ENCODE measurements at places on chromosomes 2 and 18.

DNA sequence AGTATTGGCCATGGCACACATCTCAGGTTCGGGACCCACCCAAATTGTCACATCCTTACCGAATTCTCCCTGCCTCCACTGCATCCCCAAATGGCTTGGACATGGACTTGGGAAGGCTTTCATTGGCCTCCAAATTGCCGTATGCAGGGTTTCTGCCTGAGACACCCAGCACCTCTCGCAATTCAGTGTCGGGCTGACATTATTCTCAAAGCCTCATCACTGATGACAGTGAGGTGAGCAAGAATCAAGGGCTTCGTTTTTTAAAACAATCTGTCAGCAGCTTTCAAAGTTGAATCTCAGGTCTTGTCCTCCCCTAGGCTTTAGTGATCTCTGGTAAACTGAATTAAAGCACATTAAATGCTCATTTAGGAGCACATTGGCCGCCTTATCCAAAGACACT, 29.5 kb upstream of the TGFA start:
- no peak for DNase-seq

GRCh38 chr18:25075783-25076182, 276.2 kb downstream of the ZNF521 start:
- no peak for DNase-seq

DNA sequence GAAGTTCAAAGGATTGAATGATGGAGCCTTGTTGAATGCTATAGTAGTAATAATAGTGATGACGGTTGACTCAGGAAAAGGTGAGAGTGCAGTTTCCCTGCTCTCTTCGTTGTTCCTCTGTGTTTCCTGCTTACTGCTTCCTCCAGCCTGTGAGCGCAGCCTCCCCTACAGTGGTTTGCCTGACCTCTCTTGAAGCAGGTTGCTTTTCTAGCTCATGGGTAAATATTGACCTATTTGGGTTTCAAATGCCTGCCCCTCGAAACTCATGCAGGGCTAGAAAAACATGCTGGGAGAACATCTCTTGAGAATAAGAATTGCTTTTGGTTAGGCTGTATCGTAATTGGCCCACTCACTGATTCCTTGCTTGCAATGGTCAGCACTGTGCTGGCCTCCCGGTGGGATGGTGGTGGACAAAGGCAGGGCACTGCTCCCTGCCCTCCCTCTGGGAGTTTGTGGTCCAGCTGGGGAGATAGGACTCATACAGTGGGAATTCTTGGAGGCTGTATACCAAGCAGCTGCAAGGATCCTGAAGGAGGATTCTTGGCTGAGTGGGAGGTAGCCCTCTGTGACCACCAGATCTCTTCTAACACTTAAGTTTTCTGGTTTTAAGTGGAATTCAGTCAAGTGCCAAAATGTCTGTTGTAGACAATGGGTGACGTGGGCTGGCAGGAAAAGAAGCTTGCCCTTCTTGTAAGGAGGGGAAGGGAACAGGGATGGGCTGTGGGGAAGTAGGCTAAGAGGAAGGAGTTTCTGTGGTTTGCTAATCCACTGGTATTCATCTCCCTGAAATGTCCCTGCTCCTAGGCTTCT, 5.4 kb upstream of the RNF181 start:
- peak; percentile 50 for DNase-seq

- DNase-seq = no peak
Observed at GRCh38 chr2:231319867-231320266, 75.6 kb upstream of the B3GNT7 start.

GRCh38 chr2:124894199-124894598, 869.1 kb downstream of the CNTNAP5 start:
- no peak for DNase-seq

DNA sequence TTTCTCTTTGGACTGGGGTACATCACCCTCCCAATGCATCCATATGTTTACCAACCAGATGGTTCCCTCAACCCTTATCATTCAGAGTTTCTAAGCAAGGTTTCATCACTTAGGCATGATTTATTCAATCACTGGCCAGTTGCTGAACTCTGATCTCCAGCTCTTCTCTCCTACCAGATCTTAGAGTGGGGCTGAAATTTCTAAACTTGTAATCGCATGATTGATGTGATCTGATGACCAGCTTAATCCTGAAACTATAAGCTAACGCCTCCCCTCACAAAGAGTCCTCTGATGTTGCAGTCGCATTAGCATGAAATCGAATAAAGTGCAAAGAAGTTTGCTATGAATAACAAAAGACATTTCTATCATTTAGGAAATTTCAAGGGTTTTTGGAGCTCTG, 1082.0 kb downstream of the DPP10 start:
- no peak for DNase-seq

GRCh38 chr2:95314964-95315611, 17.9 kb downstream of the KCNIP3 start:
- DNase-seq = no peak

DNA sequence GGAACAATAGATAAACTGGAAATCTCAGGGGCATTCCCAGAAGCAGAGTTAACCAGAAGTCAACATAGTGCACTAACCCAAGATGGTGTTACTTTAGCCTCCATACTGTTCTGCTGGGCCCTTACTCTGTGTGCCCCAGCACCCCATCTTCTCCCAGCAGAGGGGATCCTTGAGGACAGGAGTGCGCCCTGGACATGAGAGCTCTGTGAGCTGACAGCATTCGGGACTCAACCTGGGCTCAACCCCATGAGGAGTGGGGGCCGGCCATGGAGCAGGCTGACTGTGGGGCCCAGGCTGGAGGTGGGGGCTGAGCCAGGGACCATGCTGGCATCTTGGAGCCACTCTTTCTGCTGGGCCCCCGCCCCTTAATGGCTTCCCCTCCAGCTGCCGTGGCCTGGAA, 156.3 kb upstream of the HS6ST1 start:
- DNase-seq = no peak

- no peak for DNase-seq
Observed at GRCh38 chr2:34936089-34936488, 1337.0 kb upstream of the FAM98A start.

GRCh38 chr2:7666596-7667259, 749.5 kb downstream of the RNF144A start:
- DNase-seq = no peak
